ENCODE measurements at places on chromosomes 2 and 18. TPM values are rescaled to one million over a fixed set of nuclear protein-coding genes. Genes with fewer than 3 reads are reported as not detected.

Gene UGT1A8
- total RNA-seq = not detected

GRCh38 chr2:14219306-14219705, 413.2 kb upstream of the LRATD1 start:
- no peaks in the 10 kb centered on the region for H3K4me1 ChIP-seq
- H3K27ac ChIP-seq = no peak overlapping the region
- H3K27me3 ChIP-seq = no peaks in the 10 kb centered on the region
- no peaks in the 10 kb centered on the region for H3K36me3 ChIP-seq
- H3K4me3 ChIP-seq = no peak overlapping the region

DNA sequence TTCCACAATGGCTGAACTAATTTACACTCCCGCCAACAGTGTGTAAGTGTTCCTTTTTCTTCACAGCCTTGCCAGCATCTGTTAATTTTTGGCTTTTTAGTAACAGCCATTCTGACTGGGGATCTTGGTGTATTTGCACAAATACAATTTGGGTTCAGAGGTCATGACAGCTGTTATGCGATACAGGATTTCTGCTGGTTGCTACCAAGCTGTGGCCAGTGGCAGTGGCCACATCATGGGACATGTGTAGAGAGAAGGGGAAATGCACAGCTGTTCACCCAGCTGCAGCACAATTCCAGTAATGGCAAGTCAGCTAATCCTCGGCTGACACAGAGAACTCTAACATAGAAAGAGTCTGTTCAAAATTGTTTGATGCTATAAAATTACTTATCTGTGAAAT, 21.0 kb upstream of the SELENOI start:
- H3K36me3 ChIP-seq = no peaks in the 10 kb centered on the region
- H3K27ac ChIP-seq = no peak overlapping the region
- no peak for DNase-seq
- no peak overlapping the region for H3K4me3 ChIP-seq

DNA sequence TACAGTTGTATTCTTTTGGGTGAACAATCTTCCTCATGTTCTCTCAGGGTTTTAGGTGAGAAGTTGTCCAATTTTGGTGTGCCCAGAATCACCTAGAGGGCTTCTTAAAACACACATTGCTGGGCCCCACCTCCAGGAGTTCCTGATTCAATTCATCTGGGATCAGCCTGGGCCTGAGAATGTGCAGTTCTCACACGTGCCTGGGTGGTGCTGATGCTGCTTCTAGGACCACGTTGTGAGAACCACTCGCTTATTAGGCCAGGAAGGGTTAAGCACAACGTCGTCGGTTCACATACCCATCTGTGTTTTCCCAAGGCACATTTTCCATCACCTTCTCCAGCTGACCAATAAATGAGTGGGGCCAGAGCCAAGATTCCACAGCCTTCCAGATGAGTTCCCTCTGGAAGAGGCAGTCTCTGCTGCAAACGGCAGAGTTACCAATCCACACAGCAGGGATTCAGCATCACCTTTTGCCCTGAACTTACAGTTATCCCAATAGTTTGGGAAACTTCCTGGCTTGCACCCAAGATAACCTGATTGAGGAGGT, 277.7 kb upstream of the HNRNPA3 start:
- H3K36me3 ChIP-seq = no peaks in the 10 kb centered on the region
- no peaks in the 10 kb centered on the region for H3K27me3 ChIP-seq
- no peak overlapping the region for H3K27ac ChIP-seq
